Activated naive CD8-positive, alpha-beta T cell treated with anti-CD3 and anti-CD28 coated beads for 36 hours (primary cell): ENCODE measurements at places on chromosomes 2 and 18. TPM values are rescaled to one million over a fixed set of nuclear protein-coding genes. Genes with fewer than 3 reads are reported as not detected.

- H3K27ac ChIP-seq: no peak overlapping the region
- no peaks in the 10 kb centered on the region for H3K36me3 ChIP-seq
- no peaks in the 10 kb centered on the region for H3K4me1 ChIP-seq
Observed at GRCh38 chr2:36407413-36407812, 51.8 kb downstream of the CRIM1 start.

GRCh38 chr2:96533292-96534073, 3.1 kb upstream of the ARID5A start:
- H3K36me3 ChIP-seq: peaks cover 5% of the 10 kb centered on the region
- H3K27me3 ChIP-seq: no peaks in the 10 kb centered on the region
- no peak overlapping the region for H3K4me3 ChIP-seq
- peaks cover 54% of the 10 kb centered on the region for H3K4me1 ChIP-seq

DNA sequence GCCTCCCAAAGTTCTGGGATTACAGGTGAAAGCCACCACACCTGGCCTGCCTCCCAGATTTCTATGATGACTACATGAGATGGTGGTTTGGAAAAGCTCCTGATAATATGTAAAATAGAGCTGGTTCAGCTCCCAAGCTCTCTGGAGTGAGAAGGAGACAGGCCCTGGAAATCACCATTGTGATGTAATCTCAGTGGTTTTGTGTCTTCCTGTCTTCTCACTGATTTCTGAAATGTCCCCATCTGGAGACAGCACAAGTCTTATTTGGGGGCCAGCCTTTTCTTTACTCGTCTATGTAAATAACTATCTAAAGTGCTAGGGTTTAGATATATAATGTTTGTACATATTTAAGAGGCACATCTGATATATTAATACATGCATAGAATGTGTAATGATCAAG, 64.0 kb downstream of the CCNT2 start:
- DNase-seq: no peak
- no peaks in the 10 kb centered on the region for H3K27me3 ChIP-seq
- H3K4me1 ChIP-seq: no peaks in the 10 kb centered on the region
- no peak overlapping the region for H3K27ac ChIP-seq
- peaks cover 1% of the 10 kb centered on the region for H3K36me3 ChIP-seq

GRCh38 chr2:209834767-209835166, 63.1 kb downstream of the UNC80 start:
- no peak for DNase-seq
- H3K36me3 ChIP-seq: no peaks in the 10 kb centered on the region
- H3K4me1 ChIP-seq: no peaks in the 10 kb centered on the region
- H3K4me3 ChIP-seq: no peak overlapping the region
- no peak overlapping the region for H3K27ac ChIP-seq
- no peaks in the 10 kb centered on the region for H3K27me3 ChIP-seq

DNA sequence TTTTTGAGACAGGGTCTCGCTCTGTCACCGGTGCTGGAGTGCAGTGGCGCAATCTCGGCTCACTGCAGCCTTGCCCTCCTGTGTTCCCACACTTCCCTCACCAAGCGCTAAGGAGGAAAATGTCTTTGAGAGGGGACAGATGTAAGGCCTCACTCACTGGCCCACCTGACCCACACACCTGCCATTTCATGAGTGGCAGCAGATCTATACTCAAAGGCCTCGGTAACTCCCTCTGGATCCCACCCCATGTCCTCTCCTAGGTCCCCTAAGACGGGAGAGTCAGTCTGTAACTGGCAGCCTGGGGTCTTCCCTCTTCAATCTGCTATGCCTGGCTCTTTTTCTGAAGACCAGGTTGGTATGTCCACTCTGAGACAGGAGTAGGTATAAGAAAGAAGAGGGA, 12.9 kb downstream of the TMEM247 start:
- peaks cover 3% of the 10 kb centered on the region for H3K4me1 ChIP-seq
- H3K4me3 ChIP-seq: no peak overlapping the region
- no peaks in the 10 kb centered on the region for H3K27me3 ChIP-seq

Gene SIGLEC15
- total RNA-seq: not detected

Gene ABCA12
- total RNA-seq: not detected

Gene AQP4
- not detected for total RNA-seq

Gene IL18R1
- 21.8 TPM for total RNA-seq

Gene POTEJ
- not detected for total RNA-seq
